ENCODE measurements at places on chromosomes 16 and 17. TPM values are rescaled to one million over a fixed set of nuclear protein-coding genes. Genes with fewer than 3 reads are reported as not detected.

The MYH2 gene
- not detected for total RNA-seq

- H3K4me1 ChIP-seq = no peaks in the 10 kb centered on the region
Measured at GRCh38 chr16:86239381-86239780, 270.9 kb upstream of the FOXF1 start.

The MYADML2 gene
- not detected for total RNA-seq

The KRTAP2-2 gene
- not detected for total RNA-seq

GRCh38 chr16:9366048-9366969, 274.9 kb downstream of the HAPSTR1 start:
- no peak for DNase-seq
- no peaks in the 10 kb centered on the region for H3K4me1 ChIP-seq

GRCh38 chr16:25748092-25748654, 56.4 kb downstream of the HS3ST4 start:
- no peaks in the 10 kb centered on the region for H3K27me3 ChIP-seq
- H3K4me3 ChIP-seq = no peak overlapping the region
- no peak for DNase-seq
- no peaks in the 10 kb centered on the region for H3K4me1 ChIP-seq
- no peak overlapping the region for H3K27ac ChIP-seq
- H3K36me3 ChIP-seq = no peaks in the 10 kb centered on the region

DNA sequence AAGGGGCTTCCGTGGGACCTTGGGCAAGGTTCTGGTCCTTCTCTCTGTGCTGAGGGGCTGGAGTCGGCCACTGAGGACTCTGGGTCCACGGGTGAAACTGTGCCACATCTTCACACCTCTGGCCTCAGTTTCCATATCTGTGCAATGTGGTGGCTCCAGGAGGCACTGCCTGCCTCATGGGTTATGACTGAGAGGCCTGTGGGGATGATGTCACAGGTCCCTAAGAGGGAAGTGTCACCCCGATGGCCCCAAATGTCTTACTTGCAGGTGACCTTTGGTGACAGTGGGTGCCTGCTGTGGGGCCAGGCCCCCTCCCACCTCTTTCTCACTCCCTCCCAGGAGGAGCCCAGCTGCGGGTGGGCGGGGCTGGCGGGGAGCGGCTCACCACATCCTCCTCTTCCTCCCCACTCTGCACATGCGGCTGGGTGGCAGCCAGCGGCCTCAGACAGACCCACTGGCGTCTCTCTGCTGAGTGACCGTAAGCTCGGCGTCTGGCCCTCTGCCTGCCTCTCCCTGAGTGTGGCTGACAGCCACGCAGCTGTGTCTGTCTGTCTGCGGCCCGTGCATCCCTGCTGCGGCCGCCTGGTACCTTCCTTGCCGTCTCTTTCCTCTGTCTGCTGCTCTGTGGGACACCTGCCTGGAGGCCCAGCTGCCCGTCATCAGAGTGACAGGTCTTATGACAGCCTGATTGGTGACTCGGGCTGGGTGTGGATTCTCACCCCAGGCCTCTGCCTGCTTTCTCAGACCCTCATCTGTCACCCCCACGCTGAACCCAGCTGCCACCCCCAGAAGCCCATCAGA, at the start of gene IL21R:
TSS of gene IL21R (plus strand) at position 407 of the 801 bp plus-strand sequence. CDS start 27,898 bp downstream, outside the sequence.
- H3K36me3 ChIP-seq = no peaks in the 10 kb centered on the region
- no peak within 1 kb of the TSS for H3K27ac ChIP-seq
- peaks cover 49% of the 10 kb centered on the region for H3K4me1 ChIP-seq
- peak within 1 kb of the TSS; percentile 38 for H3K4me3 ChIP-seq
- H3K27me3 ChIP-seq = no peaks in the 10 kb centered on the region

All from Karpas-422 (cell line).